ENCODE measurements at places on chromosomes 4 and X.
A peak's percentile ranks its signal among the peaks of the same experiment; 100 is the strongest.

GRCh38 chrX:33183361-33183760 is 28.0 kb downstream of the DMD start:
- DNase-seq: no peak

DNA sequence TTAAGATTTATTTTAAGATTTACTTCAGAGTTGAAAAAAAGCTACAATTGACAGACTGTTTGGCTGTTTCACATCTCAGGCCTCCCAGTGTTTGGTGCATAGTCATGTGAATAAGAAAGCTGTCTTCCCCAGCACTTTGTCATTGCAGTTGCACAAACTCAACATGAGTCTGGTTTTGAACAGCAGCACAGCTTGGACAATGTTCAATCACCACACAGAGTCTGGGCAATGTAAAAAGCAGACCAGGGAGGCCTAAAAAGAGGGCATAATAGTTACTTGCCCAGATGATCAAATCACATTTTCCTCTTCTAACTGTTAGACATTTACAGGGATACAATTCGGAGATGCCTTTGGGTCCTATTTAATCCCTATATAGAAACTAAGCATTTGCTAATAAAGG is 1055.0 kb downstream of the RPA4 start:
- DNase-seq: no peak

GRCh38 chr4:5192271-5192670 is 141.0 kb downstream of the STK32B start:
- no peak for DNase-seq

- DNase-seq: peak; percentile 44
These were observed 20.4 kb downstream of the SLC25A53 start for GRCh38 chrX:104136241-104137019.

GRCh38 chr4:109294006-109294405 is 8.5 kb downstream of the COL25A1 start:
- DNase-seq: no peak

DNA sequence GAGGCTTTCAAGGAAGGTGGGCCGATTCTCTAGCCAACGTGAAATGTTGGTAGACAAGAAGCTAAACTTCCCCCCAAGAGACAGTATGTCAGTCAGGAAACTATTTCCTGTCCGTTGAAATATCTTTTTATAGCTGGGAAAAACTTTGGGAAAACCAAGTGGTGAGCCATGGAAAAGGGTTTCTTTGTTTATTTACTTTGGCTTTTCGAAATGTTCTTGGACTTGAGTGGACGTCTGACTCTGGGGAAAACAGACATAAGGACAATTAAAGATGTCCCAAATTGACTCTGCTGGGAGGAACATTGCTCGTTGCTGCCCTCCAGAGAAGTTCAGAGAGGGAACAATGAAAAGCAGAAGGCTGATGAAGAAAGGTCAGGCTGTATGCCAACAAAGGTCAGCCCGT is 295.4 kb downstream of the RAPGEF2 start:
- DNase-seq: no peak

- DNase-seq: no peak
These were observed 60.7 kb upstream of the HELT start for GRCh38 chr4:184957446-184958115.

DNA sequence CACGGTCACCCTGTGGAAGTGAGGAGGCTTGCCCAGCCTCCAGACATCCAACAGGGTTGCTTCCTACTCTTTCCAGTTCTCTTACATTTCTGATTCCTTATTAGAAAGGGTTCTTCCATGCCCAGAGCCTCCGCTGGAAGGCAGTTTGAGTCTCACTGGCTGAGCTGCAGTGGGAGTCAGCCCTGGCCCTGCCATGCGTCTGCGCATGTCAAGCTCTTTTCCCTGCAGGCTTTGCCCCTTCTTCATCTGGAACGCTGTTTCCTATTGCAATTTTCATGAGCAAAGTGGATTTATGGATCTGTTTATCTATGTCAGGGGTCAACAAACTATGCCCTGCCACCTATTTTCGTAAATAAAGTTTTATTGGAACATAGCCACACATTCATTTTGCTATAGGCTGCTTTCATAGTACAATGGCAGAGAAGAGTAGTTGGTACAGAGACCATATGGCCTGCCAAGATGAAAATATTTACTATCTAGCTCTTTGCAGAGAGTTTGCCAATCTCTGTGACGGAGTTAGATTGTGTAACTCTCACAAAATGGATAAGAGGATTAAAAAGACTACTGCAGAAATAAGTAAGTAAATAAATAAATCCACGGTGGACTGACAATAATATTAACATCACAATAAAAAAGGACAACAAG is 3.9 kb upstream of the CHRNA9 start:
- no peak for DNase-seq

- no peak for DNase-seq
These were observed 19.1 kb downstream of the PIR start for GRCh38 chrX:15474028-15474427.

DNA sequence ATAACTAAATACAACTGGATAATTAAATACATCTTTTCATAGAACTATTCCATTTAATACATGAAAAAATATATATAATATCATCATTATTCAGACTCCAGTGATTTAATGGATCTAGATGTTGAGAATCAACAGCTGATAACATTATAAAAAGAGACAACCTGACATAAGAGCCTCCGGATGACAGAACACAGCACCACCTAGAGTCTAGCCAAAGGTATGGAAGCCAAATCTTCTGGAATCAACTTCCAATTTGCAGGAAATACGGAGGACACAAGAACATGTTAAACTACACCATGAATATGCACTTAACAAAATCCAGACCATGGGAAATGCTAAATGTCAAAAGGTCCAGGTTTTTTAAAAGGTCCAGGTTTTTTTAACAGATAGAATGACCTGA is 55.0 kb downstream of the LRBA start:
- DNase-seq: no peak

GRCh38 chr4:113467581-113467980 is 294.0 kb downstream of the CAMK2D start:
- DNase-seq: no peak

GRCh38 chrX:132119821-132120515 is 7.9 kb downstream of the FRMD7 start:
- DNase-seq: no peak

Data from stimulated activated naive B cell treated with anti-CD40 and anti-IgM and Interleukin-4, amounts not matched to agents 10 μg/mL and 1 μg/mL and 100 μg/mL, for 72 hours (primary cell).